ENCODE measurements at places on chromosomes 3 and 15.

- peak; percentile 10 for DNase-seq
These were observed 58.8 kb downstream of the KAT2B start for GRCh38 chr3:20099060-20099459.

- peak; percentile 53 for DNase-seq
These were observed 650 bp downstream of the PYGO1 start for GRCh38 chr15:55587321-55588069.

DNA sequence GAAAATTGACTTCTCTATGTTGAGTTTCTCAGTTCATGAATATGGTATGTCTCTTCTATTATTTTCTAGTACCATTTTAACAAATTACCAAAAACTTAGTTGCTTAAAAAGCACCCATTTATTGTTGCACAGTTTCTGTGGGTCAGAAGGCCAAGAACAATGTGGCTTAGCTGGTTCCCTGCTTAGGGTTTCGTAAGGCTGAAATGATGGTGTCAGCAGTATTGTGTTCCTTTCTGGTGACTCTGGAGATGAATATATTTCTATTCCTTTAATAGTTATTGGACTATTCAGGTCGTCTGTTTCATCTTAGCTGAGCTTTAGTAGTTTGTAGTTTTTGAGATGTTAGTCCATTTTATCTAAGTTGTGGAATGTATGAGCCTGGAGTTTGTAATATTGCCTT lies 44.9 kb downstream of the IL1RAP start:
- DNase-seq: no peak

DNA sequence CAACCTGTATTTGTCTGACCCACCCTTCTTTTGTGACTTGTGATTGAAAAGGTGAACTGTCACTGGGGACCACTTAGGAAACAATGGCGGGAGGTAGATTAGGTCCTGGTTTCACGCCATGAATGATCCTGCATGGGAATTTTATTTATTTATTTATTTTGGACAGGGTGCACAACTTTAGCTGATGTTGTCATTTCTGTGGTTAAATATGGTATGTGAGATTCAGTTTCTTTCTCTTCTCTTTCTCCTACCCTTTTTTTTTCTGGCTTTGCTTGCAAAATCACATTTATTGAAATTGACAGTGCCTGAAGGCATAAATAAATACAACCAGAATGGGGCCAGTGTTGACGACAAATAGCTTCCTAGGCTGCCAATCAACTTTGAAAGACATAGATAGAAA lies 18.0 kb upstream of the HTR3E start:
- DNase-seq: peak; percentile 36

DNA sequence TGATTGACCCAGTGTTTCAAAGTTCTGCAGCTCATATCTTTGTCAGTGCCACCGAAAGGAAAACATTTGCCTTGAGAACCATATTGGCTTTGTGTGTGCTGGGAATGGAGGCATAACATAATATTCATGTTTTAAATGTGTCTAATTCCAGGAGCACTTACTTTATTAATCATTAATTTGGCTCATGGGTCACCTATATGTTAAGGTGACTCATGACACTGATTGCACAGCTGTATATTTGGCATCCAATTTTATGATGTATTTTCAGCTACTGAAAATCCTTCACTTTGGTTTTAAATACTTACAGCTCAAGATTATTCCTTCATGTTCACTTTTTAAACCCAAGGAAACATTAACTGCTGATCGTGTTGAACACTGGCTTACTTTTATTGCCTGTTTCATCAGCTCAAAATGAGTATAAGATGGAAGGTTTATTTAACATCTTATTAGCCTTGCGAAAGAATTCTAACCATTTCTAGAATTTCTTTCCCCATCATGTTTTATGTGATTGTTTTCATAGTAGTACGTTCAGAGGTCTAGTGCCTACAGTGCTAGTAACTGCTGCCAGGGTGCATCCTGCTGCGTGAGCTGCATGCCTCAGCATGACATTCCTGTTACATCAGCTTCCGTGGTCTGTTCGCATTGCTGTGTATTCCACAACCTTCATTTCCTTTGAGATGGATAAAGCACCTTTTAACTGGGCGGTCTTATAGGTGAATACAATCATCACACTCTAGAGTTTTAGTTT lies 63.7 kb downstream of the LRCH3 start:
- DNase-seq: peak; percentile 95

- DNase-seq: peak; percentile 58
These were observed 39.5 kb downstream of the KBTBD8 start for GRCh38 chr3:67037615-67038014.

DNA sequence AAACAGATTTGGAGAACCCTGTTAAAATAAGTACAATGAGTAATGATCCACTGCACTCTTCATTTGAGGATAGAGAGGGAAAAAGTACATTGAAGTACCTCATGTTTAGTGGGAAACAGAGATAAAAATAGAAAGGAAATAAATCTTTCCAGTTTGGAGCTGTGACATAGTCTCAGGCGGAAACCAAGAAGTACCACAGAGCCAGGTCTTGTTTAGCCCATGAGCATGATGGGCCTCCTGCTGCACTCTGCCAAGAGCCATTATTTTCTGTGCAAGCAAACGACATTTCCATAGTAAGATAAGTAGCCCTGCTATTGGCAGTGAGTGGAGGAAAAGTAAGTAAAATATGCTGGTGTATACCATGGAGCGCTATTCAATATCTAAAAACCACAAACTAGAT lies 796.1 kb downstream of the TBL1XR1 start:
- no peak for DNase-seq

DNA sequence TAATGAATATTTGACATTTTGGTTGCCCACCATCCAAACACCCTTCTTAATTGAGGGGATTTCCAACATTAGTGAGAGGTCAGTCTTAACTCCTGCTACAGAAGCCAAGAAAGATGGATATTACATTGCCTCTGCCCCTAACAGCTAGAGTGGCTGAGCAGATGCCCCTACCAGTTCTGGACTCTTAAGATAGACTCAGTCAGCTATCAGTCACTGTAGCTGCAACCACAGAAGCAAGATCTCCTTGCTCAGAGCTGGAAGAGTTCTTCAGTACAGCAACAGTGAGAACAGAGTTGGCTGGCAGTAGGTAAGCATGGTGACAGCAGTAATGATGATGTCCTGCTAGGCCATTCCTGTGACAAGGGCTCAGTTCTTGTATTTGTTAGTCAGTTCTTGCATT lies 29.4 kb upstream of the TNFSF10 start:
- DNase-seq: no peak

DNA sequence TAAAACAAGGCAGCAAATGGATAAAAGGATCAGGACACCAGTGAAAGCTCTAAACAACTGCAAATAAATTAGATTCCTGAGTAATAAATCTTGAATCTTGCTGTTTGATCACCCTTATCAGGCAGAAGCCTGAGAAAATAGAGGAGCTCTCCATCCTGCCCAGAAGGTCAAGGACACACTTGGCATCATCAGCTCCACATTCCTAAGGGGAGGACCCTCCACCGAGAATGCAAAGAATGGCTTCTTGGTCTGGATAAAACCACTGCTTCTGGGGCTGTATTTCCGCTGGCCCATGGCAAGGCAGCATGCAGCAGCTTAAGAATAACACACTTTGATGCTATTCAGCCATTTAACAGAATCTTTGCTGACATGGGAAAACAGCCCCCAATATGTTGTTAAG lies 108.9 kb upstream of the TSC22D2 start:
- peak; percentile 90 for DNase-seq

GRCh38 chr3:44066806-44067205 lies 174.9 kb upstream of the TOPAZ1 start:
- DNase-seq: no peak

GRCh38 chr3:61451841-61452240 lies 109.5 kb upstream of the PTPRG start:
- peak; percentile 23 for DNase-seq

DNA sequence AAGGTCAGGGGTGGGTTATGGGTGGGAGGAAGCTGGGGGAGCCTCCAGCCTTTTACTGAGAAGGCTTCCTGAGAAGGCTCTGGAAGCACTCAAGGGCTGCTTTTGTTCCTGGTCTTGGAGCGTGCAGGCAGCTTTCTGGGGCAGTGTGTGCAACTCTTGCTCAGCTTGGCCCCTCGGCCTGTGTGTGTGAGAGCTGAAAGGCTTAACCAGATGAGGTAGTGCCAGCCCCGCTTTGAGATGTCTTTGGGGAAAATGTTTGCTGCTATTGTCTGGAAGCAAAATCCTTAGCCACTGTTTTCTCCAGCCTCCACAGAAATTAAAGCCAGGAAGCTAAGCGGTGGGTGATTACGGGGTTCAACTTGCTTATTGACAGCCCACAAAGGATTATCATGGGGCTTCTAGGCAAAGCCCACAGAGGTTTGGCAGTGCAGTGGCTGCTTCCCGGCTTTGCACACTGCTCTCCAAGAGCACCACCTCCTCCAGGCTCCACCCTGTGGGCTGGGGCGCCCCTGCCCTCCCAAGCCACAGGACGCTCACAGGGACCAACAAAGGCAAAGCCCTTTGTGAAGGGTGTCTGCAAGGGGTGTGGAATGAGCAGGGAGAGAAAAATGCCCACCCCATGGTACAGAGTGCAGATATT lies 121.7 kb upstream of the TLE3 start:
- no peak for DNase-seq

DNA sequence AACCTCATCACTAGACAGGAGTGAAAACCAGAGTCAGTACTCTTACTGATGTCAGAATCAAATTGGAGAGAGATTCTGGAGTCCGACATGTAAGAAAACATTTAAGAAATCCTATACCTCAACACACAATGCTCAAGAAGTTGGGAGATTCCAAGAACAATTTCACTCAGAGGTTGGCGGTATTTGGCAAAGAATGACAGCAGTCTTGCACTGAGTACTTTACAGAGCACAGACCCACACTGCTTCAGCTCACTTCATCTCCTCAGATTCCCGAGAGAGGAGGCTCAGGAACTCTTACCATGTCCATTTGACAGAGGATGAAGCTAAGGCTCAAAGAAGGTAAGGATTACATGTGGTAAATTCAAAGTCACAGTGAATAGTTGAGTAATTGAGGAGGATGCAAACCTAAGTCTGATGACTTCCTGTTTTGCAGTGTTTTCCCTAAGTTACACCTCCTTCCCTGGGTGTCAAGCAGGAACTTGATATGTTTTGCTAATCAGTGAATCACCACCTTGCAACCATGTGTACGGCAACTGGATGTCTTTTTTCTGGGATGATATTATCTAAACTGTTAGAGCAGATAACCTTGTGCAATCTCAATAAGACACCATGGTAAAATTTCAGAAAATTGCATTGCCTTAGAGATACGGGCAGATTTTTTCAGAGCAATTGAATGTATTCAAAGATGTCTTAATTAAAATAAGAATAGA lies 61.3 kb upstream of the MME start:
- no peak for DNase-seq

Data from fibroblast of lung (primary cell).